ENCODE measurements at places on chromosomes 5 and 9.

DNA sequence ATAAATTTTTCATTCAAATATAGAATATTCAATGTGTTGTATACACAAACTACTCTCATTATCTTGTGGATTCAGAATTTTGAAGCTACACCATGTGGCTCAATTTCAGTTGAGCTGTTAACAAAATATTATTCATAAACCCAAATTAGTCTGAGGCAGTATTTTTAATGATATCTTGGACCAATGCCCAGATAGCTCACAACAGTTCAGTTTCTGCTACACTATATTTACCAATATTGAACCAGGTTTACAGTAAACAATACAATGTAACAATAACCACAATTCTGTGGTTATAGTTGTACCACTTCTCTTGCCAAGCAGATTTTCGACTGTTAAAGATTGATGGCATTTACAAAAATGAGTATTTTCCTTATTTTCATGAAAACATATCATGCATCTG lies 99.9 kb downstream of the SSBP2 start:
- no peak for DNase-seq

DNA sequence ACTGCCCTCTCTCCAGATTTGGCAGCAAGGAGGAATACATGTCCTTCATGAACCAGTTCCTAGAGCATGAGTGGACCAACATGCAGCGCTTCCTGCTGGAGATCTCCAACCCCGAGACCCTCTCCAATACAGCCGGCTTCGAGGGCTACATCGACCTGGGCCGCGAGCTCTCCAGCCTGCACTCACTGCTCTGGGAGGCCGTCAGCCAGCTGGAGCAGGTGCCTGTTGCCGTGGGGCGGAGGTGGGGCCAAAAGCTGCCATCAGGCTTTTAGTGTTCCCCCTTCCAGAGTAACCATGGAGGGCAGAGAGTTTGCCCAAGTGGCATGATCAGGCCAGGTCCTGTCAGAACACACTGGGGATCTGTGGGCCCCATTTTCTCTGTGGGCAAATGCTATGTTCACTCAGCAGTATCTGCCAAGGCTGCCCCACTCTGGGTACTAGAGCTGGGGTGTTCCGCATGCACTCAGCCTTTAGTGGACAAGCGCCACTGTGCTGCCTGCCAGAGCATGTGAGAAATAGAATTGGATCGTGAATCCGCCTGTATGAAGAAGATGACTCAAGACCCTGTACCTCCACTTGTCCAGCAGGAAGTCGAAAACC lies 117.1 kb downstream of the DAB2IP start:
- no peak for DNase-seq

DNA sequence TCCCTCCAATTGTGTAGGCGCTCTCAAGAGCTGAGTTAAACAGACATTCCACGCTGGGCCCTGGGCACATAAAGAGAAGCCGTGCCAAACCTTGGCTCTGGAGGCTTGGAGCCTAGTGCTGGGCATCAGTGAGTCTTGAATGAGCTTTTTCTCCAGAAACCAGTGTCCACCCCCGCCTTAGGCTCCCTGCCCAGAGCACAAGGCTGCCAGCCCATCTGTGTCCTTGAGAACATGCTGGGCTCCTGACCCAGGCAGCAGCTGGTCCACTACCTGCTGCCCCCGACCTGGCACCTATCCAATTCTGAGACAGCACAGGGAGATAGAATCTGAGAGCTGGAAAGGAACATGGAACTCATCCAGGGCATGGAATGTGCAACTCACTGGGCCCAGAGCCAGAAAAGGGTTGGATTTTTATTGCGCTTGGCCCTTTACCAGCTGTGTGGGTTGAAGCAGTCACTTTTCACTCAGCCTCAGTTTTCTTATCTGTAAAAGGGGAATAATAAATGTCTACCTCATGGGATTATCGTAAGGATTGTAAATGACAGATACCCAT lies 92.4 kb upstream of the CPLX2 start:
- DNase-seq: peak; percentile 56

GRCh38 chr9:130543859-130544258 lies 35.5 kb upstream of the FUBP3 start:
- DNase-seq: no peak

GRCh38 chr5:139723986-139724587 lies 71.5 kb upstream of the PSD2 start:
- DNase-seq: no peak

DNA sequence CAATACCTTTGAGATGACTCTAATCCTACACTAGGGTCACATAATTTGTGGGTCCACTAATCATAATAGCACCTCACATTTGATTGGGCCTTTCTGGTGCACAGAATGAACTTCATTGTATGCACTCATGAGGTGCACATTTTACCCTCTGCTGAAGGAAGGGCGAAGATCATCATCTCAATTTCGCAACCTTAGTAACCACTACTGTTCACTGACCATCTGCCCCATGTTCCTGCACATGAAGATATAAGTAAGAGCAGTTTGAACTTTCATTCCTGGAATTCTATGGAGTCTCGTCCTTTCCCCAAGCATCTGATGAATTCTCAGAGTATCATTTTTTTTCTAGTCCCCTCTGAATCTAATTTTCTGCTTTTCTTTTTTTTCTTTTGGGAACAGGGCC lies 21.2 kb downstream of the GAS1 start:
- no peak for DNase-seq

- DNase-seq: no peak
Observed at GRCh38 chr9:95092262-95093072, 225.0 kb downstream of the FANCC start.

DNA sequence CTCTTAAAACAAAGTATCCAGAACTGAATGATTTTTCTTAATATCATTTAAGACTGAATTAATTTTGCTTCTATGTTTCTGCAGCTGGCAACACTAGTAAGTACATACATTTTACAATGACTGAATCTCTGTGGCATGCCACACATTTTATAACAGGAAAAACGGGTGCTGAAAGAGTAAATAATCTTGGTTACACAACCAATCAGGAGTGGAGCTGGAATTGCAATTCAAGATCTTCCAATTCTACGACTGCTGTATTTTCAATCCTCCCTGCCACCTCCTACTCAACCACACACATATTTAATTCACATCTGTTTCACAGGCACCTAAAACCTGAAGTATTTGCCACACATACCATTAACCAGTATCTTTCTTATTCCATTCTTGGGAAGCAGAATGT lies 52.7 kb upstream of the NR5A1 start:
- peak; percentile 8 for DNase-seq

DNA sequence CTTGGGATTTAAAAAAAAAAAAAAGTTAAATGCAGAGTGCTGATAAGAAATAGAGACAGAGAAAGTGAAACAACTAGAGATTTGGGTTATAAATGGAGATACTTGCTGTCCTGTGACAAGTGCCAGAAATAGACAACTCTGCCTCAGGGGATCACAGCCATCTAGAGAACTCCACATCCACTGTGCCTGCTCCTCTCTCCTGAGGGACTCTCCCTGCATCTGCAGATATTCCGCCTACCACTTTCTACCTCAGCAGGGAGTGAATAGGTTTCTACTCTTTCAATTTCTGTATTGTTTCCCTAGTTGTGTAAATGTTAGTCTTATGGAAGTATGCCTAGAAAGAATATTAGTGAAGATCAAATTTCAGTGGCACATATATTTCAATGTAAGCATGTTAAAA lies 307.2 kb downstream of the HTR1A start:
- peak; percentile 2 for DNase-seq

All from DMS53 (cell line).